CD4-positive, alpha-beta T cell treated with Interleukin-4 for 4 hours (primary cell): ENCODE measurements at places on chromosomes 6 and 20.

DNA sequence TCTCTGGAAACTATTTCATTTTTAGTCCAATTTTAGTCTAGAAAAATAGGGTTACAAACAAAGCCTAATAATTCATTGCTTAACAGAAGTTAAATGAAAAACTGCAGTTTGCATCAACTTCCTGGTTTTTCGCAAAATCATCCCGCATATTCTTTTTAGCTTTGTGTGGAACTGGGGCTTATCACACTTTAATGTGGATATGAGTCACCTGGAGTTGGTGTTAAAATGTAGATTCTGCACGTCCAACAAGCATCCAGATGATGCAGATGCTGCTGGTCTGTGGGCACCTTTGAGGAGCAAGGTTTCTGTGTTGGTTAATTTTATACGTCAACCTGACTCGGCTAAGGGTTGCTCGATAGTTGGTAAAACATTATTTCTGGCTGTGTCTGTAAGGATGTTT, 126.1 kb downstream of the PLCB4 start:
- no peak for DNase-seq

GRCh38 chr6:107644513-107644912, 154.6 kb downstream of the SOBP start:
- no peak for DNase-seq

GRCh38 chr6:144580039-144580438, 294.9 kb downstream of the UTRN start:
- no peak for DNase-seq

- DNase-seq, result no peak
These were observed 141.9 kb downstream of the ID4 start for GRCh38 chr6:19979059-19979458.

DNA sequence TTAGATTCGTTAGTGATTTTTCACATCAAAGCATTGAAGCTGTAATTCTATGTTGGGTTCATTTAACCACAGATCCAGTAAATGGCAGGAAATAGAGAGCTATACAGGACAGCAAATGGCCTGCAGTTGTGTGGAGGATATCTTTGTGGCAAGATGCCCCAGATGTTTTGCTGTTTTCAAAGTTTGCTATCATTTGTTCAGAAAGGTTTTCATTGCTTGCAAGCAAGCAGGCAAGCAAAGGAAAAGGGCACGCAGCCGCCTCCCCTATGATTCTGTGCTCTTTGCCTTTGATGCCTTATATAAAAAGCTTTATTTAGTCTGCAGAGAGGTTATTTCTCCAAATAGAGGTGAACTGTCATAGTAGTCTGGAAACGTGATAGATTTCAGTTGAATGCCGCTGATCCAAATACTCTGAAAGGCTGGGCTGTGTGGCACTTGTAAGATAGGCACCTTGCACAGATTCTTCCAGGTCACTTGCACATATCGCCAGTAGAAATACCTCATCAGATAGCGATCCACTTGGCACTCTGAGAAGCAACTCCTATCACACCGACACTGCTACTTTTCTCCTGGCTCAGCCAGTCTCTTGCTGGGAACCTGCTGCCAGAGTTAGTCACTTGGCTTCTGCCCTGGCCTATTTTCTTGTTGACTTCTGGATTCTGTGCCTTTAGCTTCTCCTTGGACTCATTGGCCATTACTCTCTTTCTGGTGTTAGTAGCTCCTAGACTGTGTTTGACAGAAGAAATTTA, 66.4 kb downstream of the UTRN start:
- peak; percentile 42 for DNase-seq

DNA sequence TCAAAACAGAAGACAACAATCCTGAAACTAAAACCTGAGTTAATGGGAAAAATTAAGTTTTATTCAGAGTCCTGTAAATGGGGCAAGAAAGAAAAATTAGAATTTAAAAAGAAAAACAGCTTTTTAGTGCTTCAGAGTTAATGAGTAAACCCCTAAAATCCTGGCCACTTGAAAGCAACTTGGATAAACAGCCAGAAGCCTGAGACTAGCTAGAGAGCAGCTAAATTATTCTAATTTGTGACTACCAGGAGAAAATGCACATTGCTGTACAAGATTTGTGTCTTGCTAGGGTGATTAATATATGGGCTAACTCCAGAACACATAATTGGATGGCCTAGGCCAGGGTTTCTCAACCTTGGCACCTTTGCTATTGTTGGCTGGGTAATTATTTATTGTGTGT, 62.4 kb upstream of the ARG1 start:
- DNase-seq, result no peak

- DNase-seq, result no peak
These were observed 41.2 kb downstream of the DUSP22 start for GRCh38 chr6:333379-334002.
